ENCODE measurements at places on chromosomes 16 and 17.
A peak's percentile ranks its signal among the peaks of the same experiment; 100 is the strongest.

GRCh38 chr16:24749310-24749709 lies 19.9 kb downstream of the TNRC6A start:
- no peak for DNase-seq

DNA sequence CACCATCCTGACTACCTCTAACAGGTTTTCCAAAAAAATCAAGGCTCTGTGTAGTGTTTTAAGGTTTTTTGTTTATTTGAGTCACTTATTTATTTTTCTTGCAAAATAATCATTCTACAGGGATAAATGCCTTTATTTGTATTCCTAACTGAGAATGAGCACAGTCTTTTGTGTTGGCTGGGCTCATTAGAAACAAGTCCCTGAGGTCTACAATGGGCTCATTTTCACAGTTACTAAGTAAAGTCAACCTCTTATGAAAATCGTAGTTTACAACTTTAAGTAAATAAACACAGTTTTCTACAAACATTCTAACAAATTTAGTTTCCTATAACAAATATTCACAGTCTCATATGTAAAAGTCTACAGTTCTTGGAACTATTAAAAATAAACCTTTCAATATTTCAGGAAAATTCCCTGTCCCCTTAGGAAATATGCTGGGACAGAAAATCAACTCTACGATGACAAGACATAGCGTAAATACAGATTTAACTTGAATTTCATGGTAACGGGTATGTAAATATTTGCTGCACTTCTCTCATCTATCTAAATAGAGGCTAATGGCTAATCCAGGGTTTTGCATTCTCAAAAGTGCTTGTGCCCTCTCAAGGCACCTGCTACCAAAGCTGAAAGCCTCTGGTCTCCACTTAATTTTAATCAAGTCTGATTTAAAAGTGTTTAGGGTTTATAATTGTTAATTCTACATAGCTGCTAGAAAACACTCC lies 31.5 kb upstream of the CDH5 start:
- no peak for DNase-seq

GRCh38 chr17:78958641-78959127 lies 21.0 kb downstream of the LGALS3BP start:
- no peak for DNase-seq

- no peak for DNase-seq
Measured at GRCh38 chr17:69227541-69227940, 1.1 kb downstream of the ABCA10 start.

DNA sequence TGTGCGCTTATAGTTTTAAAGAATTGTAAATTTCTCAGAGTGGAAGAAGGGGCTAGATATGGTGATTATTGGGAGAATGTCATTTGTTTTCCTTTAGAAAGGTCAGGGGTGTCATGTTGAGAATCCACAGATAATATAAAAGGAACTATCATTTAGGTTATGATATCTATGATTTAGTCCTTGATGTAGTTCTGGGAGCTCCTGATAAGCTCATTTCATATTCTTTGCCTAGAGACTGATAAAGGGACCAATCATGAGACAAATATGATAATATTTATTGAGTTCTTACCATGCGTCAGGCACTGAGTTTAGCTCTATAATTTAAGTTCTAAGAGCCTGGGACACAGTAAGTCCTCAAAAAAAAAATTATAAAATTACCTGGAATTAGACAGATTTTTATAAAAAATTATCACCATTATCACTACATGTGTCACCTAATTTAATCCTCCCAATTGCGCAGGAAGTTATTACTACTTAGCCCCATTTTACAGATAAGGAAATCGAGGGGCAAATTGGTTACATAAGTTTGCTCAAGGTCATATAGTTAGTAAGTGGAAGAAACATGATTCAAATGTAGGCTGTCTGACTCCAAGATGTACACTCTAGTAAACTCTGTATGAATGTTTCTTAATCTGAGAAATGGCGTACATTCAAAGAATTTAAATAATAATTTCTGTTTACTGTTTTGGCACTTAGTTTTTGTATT lies 2.5 kb downstream of the AATF start:
- DNase-seq: no peak

GRCh38 chr16:57628008-57628781 lies at the start of gene ADGRG1:
Gene ADGRG1, plus strand, starts transcription at chr16:57628630. Its CDS starts 21,658 bp downstream, at chr16:57650288.
- peak; percentile 92 for DNase-seq

DNA sequence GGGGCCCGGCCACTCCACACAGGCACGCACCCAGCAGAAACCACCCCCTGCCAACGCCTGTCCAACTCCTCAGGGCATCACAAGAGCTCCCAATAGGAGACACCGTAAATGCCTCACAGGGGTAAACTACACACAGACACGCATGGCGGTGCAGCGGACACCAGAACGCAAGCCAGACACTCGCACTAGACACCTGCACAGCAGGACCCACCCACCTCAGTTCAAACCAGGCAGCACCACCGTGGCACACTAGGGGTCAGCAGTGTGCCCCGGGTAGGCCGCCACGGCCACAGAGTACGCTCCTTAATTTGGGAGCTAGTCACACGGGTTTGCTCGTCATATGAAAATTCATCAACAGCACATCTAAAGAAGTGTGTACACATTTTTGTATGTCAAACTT lies 3.4 kb downstream of the SLC38A10 start:
- DNase-seq: peak; percentile 94

GRCh38 chr17:53630115-53630514 lies 192.6 kb upstream of the KIF2B start:
- DNase-seq: peak; percentile 6

GRCh38 chr16:85657996-85658395 lies 30.8 kb downstream of the GINS2 start:
- DNase-seq: peak; percentile 41

DNA sequence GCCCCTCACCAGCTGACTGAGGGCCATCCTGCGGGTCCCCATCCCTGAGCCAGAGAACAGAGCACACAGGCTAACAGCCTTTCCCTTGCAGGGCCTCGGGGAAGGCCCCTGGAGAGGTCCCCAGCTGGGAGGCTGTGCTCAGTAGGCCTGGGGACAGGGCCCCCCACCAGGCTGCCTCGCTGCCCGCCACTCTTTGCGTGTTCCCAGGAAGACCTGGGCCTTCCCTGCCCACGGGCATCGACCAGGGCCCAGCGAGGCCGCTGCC lies 785 bp downstream of the HID1 start:
- no peak for DNase-seq

GRCh38 chr16:56774016-56774680 lies 44.2 kb downstream of the NUP93 start:
- DNase-seq: no peak

- no peak for DNase-seq
Measured at GRCh38 chr16:67114793-67115192, 5.1 kb downstream of the PHAF1 start.

DNA sequence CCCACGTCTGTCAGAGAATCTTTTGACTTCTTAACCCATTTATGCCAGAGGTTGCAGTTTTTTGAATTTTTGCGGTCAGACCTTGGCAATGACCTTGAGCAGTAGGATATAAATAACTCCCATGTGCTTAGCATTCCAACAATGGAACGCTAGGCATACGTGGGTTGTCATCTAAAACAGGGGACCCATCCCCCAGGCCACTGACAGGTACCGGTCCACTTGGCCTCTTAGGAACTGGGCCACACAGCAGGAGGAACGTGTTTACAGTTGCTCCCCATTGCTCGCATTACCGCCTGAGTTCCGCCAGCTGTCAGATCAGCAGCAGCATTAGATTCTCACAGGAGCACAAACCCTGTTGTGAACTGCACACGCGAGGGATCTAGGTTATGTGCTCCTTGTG lies 76.8 kb upstream of the LGALS9 start:
- no peak for DNase-seq

- no peak for DNase-seq
Measured at GRCh38 chr17:2192367-2193057, 111.1 kb downstream of the SMG6 start.

DNA sequence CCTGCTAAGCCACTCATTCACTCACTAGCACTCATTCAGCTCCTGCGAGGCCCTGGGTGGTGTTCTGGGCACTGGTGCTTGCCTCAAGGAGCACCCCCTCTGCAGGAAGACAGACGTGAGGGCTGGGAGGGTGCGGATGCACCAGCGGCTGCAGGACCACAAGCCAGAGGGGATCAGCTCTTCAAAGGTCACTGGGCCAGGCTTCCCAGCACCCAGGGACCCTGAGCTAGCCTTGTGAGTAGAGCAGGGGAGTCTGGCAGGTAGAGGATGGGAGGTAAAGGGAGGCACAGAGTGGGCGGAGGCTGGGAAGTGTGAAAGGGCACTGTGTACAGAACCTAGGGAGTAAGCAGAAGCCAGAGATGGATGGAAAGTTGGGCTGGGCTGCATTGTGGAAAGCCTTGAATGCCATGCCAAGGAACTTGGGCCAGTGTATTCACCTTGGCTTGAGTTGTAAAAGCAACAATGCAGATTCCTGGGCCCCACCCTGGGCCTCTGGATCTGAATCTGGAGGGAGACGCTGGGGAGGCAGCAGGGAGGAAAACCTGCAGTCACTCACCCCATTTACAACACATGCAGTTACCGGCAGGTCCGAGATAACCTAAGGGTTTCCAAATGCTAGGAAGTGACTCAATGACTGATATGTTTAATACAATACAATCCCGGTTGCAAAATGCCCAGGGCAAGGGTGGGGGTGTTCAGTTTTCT lies 1.7 kb downstream of the IL4R start:
- peak; percentile 60 for DNase-seq

- DNase-seq: no peak
Measured at GRCh38 chr16:61763991-61764390, 272.2 kb downstream of the CDH8 start.

GRCh38 chr17:68624381-68624780 lies 23.2 kb upstream of the FAM20A start:
- DNase-seq: no peak

DNA sequence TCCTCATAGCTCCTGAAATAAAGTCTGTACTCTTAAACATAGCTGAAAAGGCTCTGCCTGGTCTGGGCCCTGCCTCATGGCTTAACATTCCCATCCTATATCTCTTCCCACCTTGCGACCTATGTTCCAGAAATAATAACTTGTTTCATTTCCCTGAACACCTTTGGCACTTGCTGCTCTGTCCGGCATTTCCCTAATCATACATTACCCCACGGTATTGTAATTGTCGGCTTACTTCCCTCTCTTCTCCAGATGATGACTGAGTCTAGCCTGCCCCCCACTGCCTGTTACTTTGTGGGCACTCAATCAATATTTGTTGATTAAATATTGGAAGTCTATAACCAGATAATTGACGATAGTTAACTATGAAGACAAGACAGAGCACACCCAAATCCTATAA lies 23.3 kb upstream of the SUPT4H1 start:
- no peak for DNase-seq

GRCh38 chr17:28728364-28729200 lies at the start of gene NEK8:
Gene NEK8, plus strand, starts transcription at chr17:28728788. Its CDS starts 26 bp downstream, at chr17:28728814.
- DNase-seq: peak; percentile 96

DNA sequence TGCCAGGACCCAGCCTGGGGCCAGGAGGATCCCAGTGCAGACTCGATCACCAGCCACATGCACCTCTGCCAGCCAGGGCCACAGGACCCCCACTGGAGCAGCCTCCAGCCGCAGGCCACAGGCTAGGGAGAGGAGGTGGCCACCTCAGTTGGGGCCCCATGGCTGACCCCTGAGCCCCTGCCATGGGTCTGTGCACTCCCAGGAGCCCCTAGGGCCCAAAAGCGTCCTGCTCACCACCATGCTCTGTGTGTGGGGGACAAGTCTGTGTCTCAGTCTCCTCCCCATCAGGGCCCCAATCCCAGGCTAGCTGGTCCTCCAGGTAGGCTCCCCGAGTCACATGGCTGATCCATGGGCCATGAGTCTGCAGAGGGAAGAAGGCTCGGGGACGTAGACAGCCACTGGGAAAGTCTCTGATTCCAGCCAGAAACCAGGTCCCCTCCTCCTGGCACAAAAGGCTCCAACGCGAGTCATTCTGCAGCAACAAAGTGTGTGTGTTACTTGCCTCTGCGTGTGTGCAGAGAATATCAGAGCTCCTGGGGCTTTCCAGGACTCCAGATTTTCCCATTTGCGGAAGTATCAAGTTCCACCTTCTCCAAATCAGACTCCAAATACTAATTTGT lies 6.1 kb upstream of the PRSS8 start:
- peak; percentile 68 for DNase-seq

DNA sequence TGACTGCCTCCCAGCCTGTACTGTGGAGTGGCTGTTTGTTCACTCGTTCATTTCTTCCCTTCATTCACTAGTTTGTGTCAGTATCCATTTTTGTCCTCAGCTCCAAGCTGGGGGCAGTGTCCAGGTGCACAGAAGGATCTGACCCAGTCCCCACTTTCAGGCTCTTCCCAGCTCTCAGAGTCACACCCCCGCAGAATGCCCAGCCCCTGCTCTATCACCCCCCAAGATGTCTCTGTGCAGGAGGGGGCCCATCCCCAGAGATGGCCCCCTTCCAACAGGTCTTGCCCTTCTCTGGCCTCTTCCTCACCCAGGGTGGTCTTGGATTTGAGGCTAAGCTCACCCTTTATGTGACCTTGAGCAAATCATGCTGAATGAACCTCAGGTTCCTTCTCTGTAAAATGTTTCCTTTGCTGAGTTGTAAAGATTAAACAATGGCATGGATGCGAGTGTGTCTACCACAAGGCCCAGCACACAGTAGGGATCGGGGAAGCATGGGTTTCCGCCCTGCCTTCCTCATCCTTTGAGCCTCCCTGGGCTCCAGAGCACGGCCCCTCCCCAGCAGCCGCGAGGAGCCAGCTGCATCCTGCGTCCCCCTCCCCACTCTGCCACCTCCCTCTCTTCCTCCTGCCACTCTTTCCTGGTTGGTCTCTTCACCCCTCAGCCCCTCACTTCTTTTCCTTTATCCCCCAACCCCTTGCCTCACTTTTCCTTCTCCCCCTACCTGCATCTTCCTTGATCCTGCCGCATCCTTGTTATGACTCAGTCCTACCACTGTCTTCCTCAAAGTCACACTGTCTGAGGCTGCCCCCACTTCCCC lies 2.8 kb downstream of the FBXL19 start:
- peak; percentile 36 for DNase-seq

- DNase-seq: no peak
Measured at GRCh38 chr16:78446992-78447563, 347.6 kb downstream of the WWOX start.

DNA sequence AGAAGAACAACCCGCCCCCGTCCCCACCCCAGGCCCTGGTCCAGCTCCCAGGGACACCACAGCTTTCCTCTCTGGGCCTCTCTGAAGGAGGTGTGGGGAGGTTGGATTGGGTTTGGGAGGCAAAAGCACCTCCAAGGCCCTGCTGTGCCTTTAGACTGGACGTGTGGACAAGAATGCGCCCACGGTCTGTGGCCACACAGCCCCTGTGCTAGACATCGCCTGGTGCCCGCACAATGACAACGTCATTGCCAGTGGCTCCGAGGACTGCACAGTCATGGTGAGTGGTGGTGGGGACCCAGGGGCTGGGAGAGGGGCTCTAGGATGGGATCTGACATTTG lies 3.0 kb downstream of the CORO1A start:
- peak; percentile 6 for DNase-seq

GRCh38 chr17:43389046-43389947 lies 9.5 kb upstream of the ARL4D start:
- peak; percentile 77 for DNase-seq

Measured in H7 (cell line).